ENCODE measurements at places on chromosomes 5 and 9. TPM values are rescaled to one million over a fixed set of nuclear protein-coding genes. Genes with fewer than 3 reads are reported as not detected.
A peak's percentile ranks its signal among the peaks of the same experiment; 100 is the strongest.

The FAM200C gene
- total RNA-seq, result 5.6 TPM

The TRIM7 gene
- total RNA-seq, result 1.5 TPM

The LSM11 gene
- 5.6 TPM for total RNA-seq

The PCDHGB1 gene
- total RNA-seq, result 8.1 TPM

The PCDHGA10 gene
- total RNA-seq, result 21.4 TPM

The FSTL4 gene
- 0.26 TPM for total RNA-seq

The PDE6A gene
- 0.58 TPM for total RNA-seq

DNA sequence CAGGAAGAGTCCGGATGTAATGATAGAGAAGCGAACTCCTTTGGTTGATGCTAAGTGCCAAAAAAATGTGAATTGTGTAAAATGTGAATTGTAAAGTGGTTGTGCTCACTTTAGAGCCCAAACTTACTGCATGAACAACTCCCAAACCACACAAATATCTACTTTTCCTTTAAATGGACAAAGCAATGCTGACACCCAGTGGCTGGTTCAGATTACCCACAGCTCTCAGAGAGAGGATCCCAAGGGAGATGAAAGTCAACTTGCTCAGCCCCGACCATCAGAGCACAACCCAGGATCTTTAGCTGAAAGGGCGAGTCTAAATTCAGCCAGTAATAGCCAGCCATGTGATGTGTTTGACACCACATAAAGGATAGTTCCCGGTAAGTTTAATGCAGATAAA lies 133.7 kb downstream of the NMUR2 start:
- peak; percentile 25 for DNase-seq

DNA sequence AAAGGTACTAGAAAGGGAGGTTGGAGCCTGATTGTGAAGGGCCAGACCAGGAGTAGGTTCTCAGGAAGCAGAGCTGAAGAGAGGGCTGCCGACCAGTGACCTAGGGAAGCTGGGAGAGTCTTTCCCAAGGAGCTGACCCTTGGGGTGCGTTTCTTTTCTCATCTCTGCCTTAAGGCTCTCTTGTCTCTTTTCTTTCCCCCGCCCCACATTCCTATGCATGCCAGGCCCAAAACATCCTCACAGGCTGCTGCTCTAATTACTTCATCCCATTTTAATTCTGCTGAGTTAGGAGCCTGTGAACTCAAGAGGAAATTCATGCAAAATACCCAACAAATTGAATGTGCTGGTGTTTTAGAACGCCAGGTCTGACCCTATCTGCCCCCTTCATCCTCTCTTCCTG lies 46.9 kb upstream of the HSPA9 start:
- no peak for DNase-seq

DNA sequence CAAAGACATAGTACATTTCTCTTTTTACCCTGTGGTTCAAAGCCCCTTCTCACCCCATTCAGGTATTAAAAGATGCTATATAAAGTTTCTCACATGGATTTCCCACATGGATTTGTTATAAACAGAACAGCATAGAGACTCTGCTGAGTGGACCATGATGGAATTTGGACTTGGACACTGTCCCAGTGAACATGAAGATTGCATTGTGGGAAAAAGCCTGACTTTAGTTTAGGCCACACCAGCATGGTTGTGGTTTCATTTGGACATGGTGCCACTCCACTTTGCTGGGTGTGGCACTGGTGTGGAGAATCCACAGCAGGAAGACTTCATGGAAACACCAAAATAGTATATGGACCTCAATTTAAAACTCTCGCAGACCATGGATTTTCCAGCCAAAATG lies 124.6 kb downstream of the ARHGAP26 start:
- peak; percentile 51 for DNase-seq

- no peak for DNase-seq
Measured at GRCh38 chr5:95808686-95809413, 13.7 kb downstream of the GLRX start.

GRCh38 chr9:97293207-97293721 lies 14.2 kb upstream of the CCDC180 start:
- peak; percentile 72 for DNase-seq

DNA sequence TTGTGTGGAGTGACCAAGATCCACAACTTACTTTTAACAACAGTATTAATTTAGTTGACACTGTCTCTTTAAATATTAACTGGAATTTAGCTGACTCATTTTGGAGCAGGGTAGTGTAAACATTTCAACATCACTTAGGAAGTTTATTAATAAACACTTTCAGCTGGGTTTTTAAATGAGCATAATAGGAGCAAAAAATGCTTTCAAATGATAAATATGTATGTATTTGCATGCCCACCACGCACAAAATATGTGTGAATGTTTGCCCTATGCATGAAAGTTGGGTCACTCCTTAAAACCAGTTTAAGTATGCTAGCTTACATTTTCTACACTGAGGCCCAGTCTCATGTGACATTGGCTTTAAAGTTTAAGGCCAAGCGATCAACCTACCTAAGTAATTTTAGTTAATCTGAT lies 2.9 kb downstream of the ZFAND5 start:
- DNase-seq, result peak; percentile 25

GRCh38 chr9:22528485-22528884 lies 81.9 kb downstream of the DMRTA1 start:
- DNase-seq, result peak; percentile 30

- no peak for DNase-seq
Measured at GRCh38 chr5:11564706-11565105, 339.5 kb downstream of the CTNND2 start.

- DNase-seq, result peak; percentile 55
Measured at GRCh38 chr5:126007841-126008240, 415.4 kb upstream of the GRAMD2B start.

DNA sequence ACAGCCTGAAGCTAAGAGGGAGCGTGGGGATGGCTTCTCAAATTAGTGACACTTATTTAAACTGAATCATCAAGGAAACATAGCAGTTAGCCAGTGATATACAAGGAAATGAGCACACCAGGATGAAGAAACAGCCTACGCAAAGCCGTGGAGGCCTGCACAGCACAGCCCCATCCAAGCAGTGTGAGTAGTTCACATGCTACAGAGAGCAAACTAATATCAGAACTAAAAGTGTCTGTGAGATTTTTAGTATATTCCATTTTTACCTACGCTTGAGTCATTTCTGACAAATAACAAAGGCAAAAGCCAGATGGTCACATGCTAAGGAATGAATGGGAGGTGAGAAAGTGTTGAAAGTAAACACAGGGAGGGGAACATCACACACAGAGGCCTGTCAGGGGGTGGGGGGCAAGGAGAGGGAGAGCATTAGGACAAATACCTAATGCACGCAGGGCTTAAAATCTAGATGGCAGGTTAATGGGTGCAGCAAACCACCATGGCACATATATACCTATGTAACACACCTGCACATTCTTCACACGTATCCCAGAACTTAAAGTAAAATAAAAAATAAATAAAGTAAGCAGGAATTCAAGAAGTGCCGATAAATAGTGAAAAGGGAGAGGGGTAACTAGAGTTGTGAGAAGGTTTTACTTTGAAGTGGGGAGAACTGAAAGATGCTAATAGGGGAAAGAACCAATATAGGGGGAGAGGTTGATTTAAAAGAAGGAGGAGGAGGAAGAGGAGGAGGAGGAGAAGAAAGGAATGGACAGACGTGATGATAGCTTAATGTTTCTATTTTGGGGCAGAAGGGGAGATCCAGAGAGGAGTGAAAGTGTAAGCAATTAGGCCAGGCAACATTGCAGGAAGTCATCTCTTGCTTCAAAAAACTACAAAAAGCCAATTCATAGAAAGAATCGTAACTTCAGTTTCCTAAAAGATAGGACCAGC lies 100.9 kb upstream of the PTGER4 start:
- no peak for DNase-seq

DNA sequence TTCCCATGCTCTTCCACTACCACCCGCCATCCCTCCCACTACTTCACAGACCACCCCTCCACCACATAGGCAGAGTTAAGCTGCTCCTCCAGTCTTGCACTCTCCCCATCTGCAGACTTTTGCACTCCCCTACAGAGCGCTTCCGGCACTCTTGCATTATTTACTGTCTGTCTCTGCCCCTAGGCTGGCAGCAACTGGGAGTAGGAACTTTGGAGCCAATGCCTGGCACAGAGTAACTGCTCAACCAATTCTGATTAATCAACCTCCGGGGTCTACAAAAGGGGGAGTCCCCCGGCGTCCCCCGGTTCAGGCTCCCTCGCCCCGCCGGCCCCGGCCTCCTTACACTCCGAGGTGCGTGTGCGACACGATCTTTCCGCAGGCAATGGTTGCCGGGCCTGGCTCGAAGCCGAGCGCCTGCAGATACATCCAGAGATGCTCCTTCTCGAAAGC lies 498 bp downstream of the HAUS6 start:
- DNase-seq, result no peak

- DNase-seq, result no peak
Measured at GRCh38 chr5:169569513-169569912, 14.1 kb upstream of the SPDL1 start.

DNA sequence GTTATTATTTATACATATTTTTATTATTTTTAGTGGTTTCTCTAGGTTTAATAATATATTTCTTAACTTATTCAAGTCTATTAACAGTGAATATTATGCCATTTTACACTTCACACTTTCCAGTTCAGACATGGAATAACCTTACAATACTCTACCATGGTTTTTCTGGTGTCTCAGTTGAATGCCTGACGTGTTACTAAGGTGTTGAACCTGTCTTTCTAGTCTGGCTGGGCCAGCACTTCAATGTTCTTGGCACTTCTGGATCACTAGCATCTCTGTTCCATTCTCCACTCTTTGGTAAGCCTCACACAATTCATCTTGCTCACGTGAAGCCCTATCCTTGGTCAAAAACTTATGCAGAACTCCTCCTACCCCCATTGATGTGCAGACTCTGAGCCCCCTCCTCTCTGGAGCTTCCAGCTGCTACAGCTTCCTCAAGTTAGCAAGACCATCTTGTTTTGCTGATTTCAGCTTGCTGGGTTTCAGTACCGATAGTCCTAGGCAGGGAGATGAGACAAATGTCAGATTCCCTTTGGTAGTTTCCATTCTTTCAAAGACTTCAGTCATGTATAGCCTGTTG lies 243.1 kb downstream of the FBXO4 start:
- no peak for DNase-seq

DNA sequence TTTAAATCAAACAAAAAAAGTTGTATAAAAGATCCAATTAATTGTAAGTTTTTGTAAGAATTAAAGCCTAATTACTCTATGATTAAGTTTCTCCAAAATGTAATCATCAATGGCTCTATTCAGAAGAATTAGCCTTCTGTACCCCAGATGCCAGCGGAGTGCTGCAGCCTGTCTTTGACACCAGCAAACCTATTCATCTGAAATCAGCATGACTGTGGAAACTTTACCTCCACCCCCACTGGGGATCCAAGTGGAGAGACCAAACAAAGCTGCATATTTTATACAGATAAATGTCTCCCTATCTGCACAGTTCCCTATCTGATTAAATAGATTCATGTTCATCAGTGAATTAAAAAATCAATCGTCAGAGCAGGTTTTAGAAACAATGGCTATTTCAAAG lies 426.8 kb downstream of the KIAA0825 start:
- DNase-seq, result no peak

DNA sequence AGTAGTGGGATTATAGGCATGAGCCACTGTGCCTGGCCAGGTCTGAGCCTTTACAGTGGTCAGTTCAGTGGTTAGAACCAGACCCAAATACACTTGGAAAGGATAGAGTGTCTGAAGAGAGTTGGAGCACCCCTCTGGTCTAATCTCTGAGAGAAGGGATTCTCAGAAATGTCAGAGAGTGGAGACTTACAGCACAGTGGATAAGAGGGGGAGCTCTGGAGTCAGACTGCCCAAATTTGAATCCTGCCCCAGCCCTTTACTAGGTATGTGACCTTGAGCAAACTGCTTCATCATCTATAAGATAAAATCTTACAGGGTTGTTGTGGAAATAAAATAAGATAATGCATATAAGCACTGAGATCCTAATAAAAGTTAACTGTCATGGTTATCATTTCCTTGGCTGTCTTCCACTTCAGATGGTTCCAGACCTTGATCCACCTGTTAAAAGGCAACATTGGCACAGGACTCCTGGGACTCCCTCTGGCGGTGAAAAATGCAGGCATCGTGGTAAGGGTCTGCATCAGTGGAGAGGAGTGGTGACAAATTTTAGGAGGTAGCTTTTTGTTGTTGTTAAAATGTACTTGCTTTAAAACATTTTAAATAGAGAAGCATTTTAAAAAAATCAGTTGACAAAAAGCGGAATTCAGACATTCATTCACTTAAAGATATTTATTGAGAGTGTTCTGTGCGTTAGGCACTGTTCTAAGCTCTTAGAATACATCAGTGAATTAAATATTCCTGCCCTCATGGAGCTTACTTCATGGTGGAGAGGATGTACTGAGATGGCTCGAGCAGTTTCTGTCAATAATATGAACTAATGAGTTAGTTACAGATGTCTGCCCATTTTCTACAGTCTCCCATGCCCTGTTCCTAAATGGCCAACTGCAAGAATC lies 16.0 kb downstream of the SLC36A1 start:
- no peak for DNase-seq

DNA sequence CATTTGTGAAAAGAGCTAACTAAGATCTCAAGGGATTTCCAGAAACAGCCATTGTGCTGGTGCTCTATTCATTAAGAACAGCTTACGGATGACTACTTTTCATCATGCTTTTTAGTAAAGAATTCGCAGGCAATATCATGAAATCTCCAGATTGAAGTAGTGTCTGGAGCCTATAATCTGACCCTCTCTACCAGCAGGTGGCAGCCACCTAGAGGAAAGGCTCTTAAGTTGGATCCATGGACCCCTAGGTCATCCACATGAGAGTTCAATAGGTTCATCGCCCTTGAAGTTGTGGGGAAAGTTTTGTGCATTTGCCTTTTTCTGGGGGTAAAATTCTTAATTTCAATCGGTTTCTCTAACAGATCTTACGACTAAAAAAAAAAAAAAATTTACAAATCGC lies 82.3 kb downstream of the SLC1A3 start:
- peak; percentile 38 for DNase-seq

DNA sequence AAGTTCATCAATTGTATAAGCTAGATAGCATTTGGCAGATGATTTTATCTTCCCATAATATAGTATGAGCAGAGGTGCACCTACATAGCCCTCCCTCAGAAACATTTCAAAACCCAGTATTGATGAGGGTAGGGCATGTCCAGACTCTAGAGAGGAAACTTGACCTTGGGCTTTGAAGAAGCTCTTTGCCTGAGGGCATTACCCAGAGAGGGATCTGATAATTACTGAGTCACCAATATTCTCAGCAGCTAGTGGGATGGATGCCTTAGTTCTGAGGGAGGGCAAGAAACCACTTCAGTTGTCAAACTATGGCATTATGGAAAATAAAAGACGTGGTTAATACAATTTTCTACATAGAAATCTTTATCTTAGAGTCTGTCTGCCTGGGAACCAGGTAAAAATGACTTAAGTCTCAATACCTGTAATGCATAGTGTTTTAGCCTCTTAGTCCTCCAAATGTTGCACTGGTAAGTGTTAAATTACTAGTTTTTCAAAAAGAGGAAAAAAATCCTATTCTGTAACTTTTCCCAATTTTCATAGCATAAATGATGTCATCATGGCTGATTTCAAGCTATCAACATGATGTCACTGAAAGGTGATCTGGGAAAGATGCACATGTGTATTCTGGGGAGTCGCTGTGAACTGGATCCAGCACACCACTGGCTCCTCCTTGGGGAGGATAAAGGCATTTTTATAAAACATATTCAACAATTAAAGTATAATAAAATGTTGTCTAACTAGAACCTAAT lies 809.0 kb downstream of the KCTD16 start:
- DNase-seq, result peak; percentile 8

- DNase-seq, result peak; percentile 88
Measured at GRCh38 chr5:97554977-97555643, 372.1 kb upstream of the RIOK2 start.

Data from LHCN-M2 (cell line).